ENCODE measurements at places on chromosomes 2 and 18. TPM values are rescaled to one million over a fixed set of nuclear protein-coding genes. Genes with fewer than 3 reads are reported as not detected.
A peak's percentile ranks its signal among the peaks of the same experiment; 100 is the strongest.

- DNase-seq: no peak
These were observed 315.8 kb downstream of the GULP1 start for GRCh38 chr2:188607501-188607900.

EMX1 gene
- total RNA-seq: 10.0 TPM

KLF7 gene
- total RNA-seq: 34.9 TPM

DNA sequence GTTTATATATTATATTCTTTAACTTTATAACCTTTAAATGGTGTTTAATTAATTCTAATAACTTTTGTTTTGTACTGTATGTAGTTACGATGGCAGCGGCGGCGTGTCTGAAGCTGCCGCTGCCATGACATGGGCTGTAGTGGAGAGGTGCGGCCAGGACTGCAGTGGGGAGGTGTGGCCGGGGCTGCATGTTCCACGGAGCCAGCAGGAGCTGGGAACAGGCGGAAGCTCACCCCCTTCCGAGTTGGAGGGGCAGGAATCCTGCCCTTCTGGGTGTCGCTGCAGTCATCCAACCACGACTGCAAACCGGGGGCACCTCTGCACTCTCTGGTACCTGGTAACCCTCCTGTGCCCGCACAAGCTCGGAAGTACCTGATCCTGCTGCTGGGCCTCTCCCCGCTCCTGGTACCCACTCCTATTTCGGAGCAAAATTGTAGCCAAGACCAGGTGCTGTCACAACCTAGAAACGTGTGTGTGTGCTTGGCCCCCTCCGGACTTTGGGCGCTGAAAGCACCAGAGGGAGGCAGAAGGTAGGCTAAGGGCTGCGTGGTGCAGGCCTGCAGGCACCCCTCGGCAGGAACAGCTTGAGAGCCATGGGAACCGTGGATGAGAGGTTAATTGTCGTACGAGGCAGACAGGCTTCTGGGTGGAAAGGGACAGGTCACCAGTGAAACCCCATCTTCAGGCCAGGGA is 1329.7 kb upstream of the SLC39A10 start:
- no peak for DNase-seq

GRCh38 chr2:183093857-183094657 is 15.5 kb downstream of the DUSP19 start:
- no peak for DNase-seq

FAM228A gene
- total RNA-seq: not detected

GRCh38 chr2:79798776-79799175 is 285.9 kb downstream of the CTNNA2 start:
- no peak for DNase-seq

- no peak for DNase-seq
These were observed 286.9 kb downstream of the CTNNA2 start for GRCh38 chr2:79799729-79800128.

- no peak for DNase-seq
These were observed 109.4 kb downstream of the CERS6 start for GRCh38 chr2:168565512-168565911.

DNA sequence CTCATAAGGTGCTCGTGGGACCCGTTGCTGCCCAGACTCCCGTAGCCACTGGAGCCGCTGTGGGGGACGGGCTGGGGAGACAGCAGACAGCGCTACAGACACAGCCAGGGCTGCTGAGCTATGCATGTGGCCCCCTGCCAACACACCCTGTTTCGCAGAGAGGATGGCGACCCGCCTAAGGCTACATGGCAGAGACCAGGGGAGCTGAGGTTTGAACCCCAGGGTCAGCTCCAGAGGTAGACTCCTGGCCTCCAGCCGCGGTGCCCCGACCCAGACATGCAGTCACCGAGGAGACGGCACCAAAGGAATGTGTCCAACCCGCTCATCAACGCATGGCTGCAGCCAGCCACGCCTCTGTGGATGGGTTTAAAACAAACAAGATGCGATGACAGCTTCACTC is 21.0 kb upstream of the HES6 start:
- DNase-seq: no peak

DNA sequence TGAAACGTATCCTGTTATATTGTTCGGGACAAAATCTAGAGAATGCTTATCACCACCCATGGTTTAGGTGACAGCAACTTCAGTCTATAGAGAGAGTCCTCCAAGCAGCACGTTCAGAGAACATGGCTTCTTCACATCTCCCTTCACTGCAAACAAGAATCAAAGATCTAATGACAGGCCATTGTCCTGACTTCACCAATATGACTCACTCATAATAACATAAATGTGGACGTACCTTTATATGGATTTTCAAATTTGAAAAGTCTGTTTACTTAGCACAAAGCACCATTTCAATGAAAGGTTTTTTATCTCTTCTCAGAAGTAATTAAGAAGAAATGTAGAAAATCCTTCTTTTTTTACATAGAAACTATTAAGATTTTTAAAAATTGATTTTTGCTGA is 46.7 kb downstream of the KLF7 start:
- DNase-seq: no peak

ALKAL2 gene
- not detected for total RNA-seq

MYL12A gene
- 401 TPM for total RNA-seq

DNA sequence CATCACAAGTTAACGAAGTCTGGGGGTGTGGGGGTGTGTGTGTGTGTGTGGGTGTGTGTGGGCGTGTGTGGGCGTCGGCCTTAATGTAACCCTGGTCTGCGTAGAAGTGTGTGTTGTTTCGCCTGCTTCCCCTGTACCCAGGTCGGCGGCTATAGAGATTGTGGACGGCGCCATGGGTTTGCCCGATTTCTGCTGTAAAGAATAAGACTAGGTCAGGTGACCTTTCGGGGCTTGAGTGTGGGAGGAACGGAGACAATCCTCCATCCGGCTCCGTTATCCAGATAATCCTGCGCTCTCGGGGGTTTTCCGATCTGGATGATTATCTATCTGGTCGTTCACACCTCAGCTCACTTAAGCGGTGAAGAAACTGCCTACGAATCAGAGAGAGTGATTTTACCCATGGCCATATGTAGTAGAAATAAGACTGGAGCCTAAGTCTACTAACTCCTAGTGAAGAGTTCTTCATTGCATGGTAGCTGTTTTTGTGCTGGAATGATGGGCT is 543 bp downstream of the HADHB start:
- peak; percentile 79 for DNase-seq

DNA sequence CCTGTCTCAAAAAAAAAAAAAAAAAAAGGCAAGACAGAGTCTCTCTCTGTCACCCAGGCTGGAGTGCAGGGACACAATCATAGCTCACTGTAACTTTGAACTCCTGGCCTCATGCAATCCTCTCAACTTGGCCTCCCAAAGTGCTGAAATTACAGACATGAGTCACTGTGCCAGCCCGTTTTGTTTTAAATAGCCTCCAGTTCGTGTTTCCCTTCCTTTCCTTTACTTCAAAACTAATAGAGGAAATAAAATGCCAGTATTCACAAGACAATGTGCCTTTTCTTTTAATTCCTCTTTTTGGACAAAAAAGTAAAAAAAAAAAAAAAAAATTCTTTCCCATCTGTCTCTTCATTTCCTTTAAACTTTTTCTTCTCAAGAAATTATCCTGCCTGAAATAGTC is 54.5 kb upstream of the ACMSD start:
- DNase-seq: no peak

GRCh38 chr2:127463155-127463991 is 45.1 kb downstream of the PROC start:
- DNase-seq: no peak

CSRNP3 gene
- total RNA-seq: 1.6 TPM

- DNase-seq: no peak
These were observed 142.6 kb upstream of the SERPINE2 start for GRCh38 chr2:224181534-224182155.

DNA sequence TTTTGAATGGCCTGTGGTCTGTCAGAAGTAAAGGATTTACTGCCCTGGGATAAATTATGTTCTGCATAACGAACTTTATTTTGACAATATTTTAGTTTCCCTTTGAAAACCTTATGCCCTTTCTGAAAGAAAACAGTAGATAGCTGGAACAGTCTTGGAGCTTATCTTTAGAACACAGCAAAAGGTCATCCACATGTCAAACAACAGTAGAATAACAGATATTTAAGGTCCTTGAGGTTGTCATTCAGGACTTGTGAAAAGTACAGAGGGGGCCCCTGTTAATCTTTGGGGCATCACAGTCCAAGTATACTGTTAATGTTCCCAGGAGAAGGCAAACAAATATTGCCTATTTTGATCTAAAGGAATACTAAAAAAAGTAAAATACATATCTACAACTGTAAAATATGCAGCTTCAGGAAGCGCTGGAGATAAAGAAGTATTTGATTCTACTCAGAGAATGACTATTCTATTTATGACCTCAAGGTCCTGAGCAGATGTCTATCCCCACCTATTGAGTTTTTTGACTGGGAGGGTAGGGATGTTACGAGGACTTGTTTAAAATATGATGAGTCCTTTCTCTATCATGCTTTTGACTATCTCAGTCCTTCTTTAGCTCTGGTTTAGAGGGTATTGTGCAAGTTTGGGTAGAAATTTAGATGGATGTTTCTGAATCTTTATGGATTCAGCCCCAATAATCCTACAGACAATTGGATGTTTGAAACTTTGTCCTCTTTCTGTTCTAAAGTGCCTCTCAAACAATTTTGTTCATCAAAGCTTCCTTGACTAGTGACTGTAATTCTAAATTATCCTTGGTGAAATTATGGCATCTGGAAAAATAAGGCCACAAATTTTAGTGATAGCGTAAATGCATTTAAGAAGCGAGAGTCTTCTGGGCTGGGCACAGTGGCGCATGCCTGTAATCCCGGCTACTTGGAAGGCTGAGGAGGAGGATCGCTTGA is 25.1 kb upstream of the TMEM214 start:
- DNase-seq: no peak
